ENCODE measurements at places on chromosomes 1 and 21.

DNA sequence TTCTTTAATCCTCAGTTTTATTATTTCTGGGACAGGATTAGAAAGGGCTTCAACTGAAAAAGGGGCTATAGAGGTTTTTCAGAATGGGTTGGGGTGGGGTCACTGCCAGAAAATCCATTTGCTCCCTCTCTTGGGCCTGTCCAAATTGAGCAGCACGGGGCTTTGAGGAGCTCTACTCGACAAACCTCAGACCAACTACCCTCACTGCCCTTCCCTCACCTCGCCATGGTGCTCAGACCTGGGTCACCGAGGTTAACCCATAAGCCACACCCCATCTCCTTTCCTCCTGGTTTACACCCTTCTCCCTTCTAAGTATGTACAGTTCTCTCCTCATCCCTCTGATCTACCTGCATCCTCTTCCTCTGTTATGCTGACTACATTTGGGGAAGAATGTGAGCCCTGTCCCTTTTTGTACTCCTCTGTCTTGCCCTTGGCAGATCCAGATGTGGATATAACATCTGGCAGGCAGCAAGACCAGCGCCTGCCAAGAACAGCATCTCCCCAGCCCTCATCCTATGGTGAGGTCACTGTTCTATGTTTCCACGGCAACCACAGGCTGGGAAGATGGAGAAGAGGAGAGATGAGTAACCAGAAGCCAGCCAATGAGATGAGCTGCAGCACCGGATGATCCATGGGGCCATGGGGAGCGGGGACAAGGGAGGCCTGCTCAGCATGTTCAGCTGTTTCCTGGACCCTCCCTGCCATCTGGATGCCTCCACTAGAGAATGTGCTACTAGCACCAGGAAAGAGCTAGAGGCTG lies 3.7 kb upstream of the FABP3 start:
- DNase-seq: peak; percentile 95

DNA sequence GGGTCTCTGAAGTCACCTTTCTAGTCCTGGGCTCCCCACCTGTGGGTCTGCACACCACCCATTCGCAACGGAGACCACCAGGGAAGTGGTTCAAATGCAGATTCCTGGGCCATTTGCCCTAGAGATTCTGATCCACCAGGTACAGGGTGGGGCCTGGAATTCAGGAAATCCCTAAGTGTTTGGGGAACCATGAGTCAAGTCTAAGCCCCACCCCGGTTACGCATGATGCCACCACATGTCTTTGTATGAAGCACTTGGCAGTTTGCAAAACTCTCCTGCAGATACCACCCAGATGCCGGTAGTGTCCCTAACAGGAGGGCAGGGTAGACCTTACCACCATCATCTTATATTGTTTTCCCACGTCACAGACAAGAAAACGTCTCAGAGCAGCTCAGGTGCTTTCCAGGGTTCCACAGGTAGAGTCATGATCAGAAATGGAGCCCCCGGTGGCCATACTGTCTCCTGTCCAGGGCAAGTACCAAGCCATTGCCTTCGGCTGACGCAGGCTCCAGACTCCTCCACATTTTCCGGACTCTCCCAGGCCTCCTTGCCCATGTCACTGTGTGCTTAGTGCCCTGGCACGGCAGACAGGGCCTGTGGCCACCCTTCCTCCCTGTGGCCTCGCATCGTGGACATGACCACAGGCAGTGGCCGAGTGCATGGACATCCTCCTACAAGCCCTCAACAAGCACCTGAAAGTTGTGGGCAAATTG lies 89.2 kb upstream of the TMEM51 start:
- DNase-seq: no peak

DNA sequence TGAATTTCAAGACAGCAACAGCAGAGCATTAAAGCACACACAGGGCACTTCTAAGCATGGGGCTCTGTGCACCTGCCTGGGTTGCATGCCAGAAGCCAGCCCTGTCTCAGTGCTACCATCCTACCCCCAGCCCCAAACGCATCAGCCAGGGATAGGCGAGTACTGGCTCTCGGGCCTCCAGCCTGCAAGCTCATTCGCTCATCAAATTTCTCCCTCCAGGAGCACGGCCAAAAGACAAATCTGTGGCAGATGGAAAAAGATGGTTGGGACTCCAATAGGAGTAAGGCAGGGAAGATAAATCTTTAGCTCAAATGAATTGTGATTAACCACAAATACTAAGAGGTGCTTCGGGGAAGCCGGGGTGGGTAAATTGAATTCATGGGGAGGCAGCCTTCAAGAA lies 189.6 kb downstream of the KAZN start:
- no peak for DNase-seq

DNA sequence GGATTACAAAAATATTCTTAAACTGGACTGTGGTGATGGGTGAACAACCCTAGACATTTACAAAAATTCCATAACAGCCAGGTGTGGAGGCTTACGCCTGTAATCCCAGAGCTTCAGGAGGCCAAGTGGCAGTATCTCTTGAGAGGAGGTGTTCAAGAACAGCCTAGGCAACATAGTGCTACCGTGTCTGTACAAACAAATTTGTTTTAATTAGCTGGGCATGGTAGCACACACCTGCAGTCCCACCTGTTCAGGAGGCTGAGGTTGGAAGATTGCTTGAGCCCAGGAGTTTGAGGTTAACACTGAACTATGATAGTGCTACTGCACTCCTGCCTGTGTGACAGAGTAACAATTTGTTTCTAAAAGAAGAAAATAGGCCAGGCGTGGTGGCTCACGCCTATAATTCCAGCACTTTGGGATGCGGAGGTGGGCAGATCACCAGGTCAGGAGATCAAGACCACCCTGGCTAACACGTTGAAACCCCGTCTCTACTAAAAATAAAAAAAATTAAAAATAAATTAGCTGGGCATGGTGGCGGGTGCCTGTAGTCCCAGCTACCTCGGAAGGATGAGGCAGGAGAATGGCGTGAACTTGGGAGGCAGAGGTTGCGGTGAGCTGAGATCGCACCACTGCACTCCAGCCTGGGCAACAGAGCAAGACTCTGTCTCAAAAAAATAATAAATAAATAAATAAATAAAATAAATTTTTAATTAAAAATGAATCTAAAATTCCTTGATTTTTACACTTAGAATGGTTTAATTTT lies 37.1 kb downstream of the ARID4B start:
- DNase-seq: no peak

DNA sequence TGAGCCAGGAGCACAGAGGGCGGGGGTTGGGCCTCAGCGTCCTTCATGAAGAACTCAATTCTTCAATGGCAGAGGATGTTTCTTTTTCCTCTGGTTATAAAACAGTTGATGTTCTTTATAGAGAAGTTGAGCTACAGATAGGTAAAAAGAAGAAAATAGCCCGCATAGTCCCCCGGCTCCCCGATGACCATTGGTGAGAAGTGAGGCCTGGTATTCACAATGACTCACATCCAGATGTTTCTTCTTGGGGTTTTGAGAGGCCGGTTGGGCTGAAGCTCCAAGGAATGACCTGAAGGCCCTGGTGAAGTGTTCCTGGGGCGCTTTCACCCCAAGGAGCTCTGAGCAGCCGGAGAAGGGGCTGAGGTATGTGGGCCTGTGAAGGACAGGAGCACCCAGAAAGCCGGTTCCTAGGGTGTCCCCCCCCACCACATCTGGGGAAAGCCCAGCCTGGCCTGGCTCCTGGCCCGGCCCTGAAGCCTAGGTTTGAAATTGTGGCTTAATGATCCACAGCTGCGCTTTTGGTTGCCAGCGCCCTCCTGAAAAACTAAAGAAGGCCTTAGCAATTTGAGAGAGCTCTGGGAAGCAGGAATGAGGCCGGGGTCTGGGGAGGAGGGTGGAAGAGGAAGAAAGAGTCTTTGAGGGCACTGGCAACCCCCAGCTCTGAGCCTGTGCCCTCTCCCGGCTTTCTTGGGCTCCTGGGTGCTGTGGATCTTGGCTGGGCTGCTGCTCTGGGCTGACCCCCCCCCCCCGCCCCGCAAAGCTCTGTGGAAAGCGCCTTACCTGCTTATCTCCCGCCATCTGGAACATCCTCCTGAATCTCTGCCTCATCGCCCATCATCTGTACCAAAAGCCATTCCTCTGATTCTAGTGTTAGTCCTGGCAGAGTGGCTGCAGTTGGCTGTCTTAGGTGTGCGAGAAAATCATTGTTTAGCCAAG lies 444.7 kb downstream of the CAMTA1 start:
- DNase-seq: peak; percentile 79

GRCh38 chr1:91402023-91402422 lies 2.6 kb downstream of the HFM1 start:
- DNase-seq: peak; percentile 17

GRCh38 chr1:210344706-210345105 lies 16.0 kb downstream of the HHAT start:
- no peak for DNase-seq

- peak; percentile 26 for DNase-seq
Measured at GRCh38 chr1:198417039-198417438, 123.4 kb downstream of the ATP6V1G3 start.

GRCh38 chr1:90821152-90821787 lies 104.2 kb upstream of the BARHL2 start:
- DNase-seq: no peak

DNA sequence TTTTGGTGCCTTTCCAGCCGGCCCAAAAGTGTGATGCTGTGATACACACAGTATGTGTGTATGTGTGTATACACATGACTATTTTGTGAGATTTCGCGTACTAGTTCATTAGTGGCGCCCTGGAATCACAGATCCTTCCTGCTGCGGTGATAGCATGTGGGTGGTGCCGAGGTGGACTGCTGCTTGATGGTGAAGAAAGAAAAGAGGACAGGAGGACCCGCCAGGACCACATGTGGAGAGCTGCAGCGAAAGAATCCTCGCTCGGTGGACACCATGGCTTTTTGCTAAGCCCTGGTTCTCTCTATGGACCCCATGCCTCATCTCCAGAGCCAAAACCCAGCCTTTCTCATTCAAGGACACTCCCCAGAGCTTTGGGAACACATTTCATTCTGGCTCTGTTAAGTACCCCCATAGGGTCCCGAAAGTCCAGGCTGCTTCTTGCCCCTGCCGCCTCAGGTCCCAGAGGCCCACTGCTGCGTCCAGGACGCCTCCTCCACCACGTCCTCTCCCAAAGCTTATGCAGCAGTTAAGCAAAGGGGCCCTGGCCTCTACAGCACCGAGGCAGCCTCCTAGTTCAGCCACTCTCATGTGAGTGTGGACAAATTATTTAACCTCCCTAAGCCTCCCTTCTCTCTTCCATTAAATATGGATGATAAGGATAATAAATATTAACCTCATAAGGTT lies 32.8 kb upstream of the COX20 start:
- no peak for DNase-seq

DNA sequence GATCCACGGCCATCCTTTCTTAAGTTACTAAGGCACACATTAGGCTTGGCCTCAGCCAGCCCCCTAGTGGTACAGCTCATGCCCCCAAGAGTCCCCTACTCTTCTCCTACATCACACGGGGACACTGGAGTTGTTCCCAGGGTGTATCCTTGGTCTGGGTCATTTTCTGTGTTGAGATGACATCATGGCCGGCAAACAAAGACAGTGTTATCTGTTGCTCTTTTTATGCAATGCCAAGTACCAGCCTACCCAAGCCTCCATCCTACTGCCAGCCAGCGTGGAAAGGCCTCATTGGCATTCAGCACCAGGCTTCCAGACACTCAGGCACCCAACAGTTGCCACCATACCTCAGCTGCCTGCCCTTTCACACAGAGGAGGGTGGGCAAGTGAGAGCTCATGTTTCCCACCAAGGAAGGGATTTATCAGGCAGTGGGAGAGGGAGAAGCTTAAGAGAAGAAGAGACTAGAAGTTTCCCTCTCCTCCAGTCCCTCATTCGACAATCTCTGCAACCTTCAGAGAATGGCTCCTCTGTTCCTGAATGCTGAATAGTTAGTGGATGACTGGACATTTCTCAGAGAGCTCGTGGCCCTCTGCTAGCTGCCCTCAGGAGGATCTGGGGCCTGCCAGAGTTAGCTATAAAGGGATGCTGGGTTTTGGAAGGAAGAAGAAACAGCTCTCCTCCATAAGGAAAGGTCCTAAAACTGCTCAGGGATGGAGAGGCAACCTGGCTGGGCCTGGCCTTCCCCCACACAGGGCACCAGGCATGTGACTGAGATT lies 17.7 kb downstream of the CBR1 start:
- DNase-seq: no peak

GRCh38 chr1:52632732-52633290 lies at the start of gene SHISAL2A:
TSS of gene SHISAL2A (plus strand) at chr1:52633168. CDS start at chr1:52633494, 326 bp downstream.
- no peak for DNase-seq

- DNase-seq: no peak
Measured at GRCh38 chr1:31218705-31219104, 21.0 kb downstream of the NKAIN1 start.

Measured in AG20443 (cell line).